Karpas-422 (cell line): ENCODE measurements at places on chromosomes 16 and 17. TPM values are rescaled to one million over a fixed set of nuclear protein-coding genes. Genes with fewer than 3 reads are reported as not detected.

KRTAP4-5 gene
- not detected in 2 replicates for total RNA-seq

GRCh38 chr17:65359016-65359415 lies 202.4 kb downstream of the AXIN2 start:
- no peak for DNase-seq

TEX14 gene
- not detected in 2 replicates for total RNA-seq

DNA sequence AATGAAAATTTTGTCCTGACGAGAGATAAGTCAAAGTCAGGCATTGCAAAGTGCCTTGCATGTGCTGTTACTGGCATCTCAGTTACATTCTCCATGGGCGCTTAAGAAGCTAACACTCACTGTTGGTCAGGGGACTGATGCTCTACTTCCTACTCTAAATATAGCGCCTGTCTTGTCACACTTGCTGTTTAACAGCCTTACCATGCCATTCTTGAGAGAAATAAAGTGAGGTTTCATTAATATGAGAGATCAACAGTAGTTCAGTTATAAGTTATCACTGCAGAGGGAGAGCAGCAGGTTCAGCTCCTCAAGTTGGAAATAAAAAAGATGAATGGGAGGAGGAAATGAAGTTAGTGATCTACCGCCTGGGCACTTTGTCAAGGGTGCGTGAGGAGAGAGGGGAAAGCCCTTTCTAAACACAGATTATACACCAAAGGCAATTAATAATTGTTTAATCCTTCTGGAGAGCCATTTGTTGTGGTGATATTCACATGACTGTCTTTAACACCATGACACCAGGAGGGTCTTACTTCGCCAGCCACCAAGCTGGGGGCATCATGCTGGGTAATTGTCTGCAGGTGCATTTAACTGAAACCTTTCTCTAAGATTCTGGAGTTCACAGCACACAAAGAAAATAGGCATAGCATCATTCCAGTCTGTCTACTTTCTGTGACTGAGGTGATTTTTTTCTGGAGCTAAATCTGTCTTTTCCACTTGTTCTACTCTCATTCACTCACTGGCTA lies 568.7 kb upstream of the HSBP1 start:
- DNase-seq, result no peak

MRPS7 gene
- total RNA-seq, result 48.8 and 58.7 TPM in 2 replicates

STH gene
- not detected in 2 replicates for total RNA-seq

DNA sequence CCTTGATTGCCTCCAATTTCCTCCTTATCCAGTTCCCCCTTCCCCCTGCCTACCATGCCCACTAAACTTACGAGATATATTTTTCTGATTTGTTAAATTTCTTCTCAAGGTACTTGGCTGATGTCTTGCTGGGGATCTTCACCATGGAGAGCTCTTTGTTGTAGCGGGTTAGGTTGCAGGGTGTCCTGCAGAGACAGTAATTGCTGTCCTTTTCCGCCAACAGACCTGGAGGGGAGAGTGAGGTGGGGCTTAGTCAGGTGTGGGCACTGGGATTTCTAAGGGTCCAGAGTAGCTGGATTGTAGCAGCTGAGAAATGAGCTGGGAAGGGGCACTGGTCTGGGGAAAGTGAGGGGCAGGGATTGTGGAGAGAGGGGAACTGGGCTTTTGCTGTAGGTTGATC lies 32.1 kb downstream of the SPACA3 start:
- DNase-seq, result no peak

- no peak for DNase-seq
Observed at GRCh38 chr16:85476389-85476788, 136.7 kb upstream of the GSE1 start.

GRCh38 chr17:72618001-72618509 lies 474.4 kb downstream of the SLC39A11 start:
- no peak for DNase-seq

TLCD2 gene
- total RNA-seq, result not detected in 2 replicates

GRCh38 chr16:48053418-48053745 lies 102.4 kb downstream of the ABCC12 start:
- no peak for DNase-seq

GRCh38 chr17:76687298-76688164 lies 23.2 kb downstream of the MXRA7 start:
- DNase-seq, result no peak

- no peak for DNase-seq
Observed at GRCh38 chr16:14345512-14346115, 274.5 kb downstream of the MRTFB start.

- peak; percentile 65 for DNase-seq
Observed at GRCh38 chr16:67372664-67373063, 20.6 kb downstream of the TPPP3 start.

DNA sequence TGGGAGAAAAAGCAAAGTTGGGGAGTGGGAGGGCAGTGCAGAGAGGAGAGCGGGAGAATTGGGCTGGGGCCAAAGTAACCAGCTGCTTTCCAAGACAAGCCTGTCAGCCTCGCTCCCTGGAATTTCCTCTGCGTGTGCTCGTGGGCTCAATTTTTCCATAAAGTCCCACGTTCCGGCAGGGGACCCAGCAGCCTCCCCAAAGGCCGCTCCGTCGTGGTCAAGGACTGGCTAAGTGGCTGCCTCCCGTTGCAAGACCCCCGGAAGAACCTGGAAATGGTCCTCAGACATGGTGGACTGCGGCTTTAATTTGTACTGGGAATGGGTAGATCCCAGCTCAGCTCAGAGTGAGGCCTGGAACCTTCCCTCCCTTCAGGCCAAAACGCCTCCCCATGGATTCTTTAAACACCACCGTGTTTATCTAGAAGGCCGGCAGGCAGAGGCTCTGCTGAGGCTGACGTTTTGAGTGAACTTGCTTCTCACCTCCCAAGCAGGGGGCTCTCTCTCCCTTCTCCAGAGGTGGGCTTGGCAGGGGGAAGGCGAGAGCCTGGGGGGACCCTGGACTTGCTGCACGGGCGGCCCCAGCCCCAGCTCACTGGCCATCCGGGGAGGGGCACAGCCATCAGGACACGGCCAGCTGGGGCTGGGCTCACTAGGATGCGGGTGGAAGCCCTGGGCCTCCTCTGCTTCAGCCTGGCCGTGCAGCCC lies 190.0 kb downstream of the C16orf95 start:
- no peak for DNase-seq

CACNG5 gene
- total RNA-seq, result not detected in 2 replicates

GRCh38 chr16:81767987-81768592 lies 11.0 kb upstream of the PLCG2 start:
- DNase-seq, result no peak

DNA sequence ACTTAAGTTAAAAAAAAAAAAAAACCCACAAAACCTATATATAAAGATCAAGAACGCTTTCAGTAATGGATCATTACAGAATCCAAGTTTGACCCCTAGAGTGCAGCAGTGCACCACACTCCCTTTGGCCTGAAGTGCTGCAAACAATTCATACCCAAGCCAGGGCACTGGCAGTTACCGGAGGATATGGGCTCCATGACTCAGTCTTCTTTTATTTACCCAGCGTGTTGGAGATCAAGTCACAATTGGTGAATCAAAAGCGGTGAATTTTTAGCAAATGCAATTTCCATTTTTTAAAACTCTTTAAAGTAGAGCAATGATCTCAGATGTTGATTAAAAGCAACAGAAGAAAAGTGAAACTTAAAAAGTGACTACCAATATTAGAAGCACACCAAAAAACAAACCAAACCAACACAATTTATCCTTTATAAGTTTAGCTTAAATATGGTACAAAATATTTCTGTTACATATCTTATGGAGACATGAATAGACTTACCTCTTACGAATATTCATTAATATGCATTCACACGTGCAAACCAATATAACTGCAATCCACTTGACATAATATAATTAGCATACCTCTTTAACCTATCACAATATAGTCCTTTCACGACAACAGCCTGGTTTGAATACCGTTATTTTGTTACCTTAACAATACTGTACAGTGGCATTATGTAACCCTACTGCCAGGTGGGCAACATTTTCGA lies 46.3 kb downstream of the ZNF652 start:
- peak; percentile 93 for DNase-seq

- no peak for DNase-seq
Observed at GRCh38 chr17:16419074-16419928, 3.9 kb downstream of the TRPV2 start.

DNA sequence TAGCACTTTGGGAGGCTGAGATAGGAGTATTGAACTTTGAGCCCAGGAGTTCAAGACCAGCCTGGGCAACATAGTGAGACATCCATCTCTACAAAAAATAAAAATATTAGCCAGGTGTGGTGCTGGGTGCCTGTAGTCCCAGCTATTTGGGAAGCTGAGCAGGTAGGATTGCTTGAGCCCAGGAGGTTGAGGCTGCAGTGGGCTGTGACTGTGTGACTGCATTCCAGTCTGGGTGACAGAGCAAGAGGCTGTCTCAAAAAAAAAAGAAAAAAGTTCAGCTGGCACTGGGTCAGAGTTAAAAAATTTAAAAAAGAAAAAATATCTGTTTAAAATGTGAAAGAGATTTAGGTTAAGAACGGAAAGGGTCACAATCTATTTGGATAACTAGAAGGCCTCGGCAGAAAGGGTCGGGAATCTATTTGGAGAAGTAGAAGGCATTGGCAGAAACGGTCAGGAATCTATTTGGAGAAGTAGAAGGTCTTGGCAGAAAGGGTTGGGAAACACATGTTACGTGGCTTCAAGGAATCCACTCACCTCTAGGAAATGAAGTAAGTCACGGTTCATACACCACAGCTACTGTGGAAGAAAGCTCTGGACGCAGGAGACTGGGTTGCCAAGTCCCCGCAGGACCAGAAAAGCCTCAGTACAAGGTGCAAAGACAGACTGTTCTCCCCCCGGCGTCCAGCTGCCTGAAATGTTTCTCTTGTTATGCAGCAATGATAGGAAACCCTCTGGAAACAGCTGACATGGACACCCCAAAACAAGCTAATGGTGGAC lies 25.3 kb downstream of the LMF1 start:
- DNase-seq, result no peak

CHST6 gene
- total RNA-seq, result not detected in 2 replicates

DNA sequence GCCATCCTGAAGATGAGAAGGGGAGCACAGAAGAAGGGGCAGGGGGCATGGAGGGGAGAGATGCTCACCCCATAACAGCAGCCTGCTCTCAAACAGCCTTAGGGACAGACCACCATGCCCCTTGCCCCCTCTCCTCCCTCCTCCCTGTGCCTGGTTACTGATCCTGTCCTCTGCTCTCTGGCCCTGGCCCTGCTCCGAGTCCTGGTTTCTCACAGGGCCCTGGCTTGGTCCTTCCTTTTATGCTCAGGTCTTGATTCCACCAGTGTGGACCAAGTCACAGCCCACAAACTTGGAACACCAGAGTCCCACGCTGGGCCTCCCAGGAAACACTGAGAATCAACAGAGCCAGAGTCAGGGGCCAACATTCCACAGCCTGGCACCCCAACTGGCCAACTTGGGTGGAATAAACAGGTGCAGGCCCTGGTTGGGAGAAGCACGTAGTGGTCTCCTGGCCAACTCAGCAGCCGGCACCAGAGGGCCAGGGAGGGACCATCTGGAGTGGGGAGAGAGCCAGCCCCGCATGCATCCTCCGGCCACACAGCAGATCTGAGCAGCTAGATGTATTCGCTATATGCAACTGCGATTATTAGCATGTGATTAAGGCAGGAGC lies 44.9 kb upstream of the CDC42EP4 start:
- no peak for DNase-seq

- peak; percentile 88 for DNase-seq
Observed at GRCh38 chr16:588639-588888, 1.3 kb upstream of the RAB40C start.

GRCh38 chr16:13935408-13935807 lies 15.5 kb downstream of the ERCC4 start:
- no peak for DNase-seq

SPN gene
- 0.63 and 1.0 TPM in 2 replicates for total RNA-seq

PAQR4 gene
- 30.7 and 44.0 TPM in 2 replicates for total RNA-seq

DNA sequence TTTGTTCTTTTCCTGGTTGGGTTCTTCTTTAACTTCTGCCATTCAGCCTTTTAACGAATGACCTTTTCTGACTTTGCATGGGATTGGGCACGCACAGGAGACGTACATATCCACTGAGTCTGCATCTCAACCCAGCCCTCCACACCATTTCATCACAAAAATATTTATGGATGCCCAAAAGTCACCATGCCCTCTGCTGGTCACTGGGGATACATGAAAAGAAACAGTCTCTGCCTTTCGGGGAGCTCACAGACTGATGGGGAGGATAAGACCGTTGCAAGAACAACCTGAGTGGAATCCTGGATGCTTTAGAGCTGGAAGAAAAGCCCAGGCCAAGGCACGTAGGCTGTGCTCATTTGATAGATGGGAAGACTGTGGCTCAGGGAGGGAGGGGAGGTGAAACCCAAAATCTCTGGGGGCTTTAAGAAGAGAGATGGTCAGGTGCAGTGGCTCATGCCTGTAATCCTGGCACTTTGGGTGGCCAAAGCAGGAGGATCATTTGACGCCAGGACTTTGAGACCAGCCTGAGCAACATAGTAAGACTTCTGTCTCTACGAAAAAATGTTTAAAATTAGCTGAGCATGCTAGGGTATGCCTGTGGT lies 7.9 kb upstream of the MT2A start:
- DNase-seq, result peak; percentile 82

KCNJ12 gene
- total RNA-seq, result 0.22 and 1.1 TPM in 2 replicates
